ENCODE measurements at places on chromosomes 2 and 18.

DNA sequence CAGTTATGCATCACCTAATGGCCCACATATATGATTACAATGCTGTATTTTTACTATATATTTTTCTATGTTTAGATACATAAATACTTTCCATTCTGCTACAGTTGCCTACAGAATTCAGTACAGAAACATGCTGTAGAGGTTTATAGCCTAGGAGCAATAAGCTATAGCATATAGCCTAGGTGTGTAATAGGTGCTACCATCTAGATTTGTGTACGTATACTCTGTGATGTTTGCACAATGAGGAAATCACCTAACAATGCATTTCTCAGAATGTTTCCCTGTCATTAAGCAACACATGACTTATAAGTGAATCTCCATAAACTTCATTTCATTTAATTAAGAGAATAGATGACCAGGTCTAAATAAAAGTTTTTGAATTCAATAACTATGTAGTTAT is 43.5 kb downstream of the SLC38A11 start:
- no peak for DNase-seq

- no peak for DNase-seq
Observed at GRCh38 chr2:212534336-212534735, 4.3 kb downstream of the ERBB4 start.

DNA sequence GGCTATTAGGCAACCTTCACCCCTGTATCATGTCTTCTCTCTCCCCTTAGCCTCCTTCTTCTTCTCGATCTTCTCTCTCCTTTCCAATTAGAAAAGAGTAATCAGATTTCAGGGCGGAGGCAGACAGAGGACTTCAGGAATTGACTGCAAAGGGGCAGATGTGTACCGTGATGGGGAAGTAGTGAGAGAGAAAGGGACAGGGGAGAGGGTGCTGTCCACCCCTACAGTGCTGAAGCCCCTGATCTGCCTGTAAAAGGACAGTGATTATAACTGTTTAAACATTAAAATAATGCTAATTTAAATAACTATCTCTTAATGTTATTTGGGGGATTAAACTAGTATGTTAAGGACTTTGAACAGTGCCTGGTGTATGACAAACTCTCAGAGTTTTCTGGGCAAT is 178.5 kb downstream of the ACTR3 start:
- no peak for DNase-seq

- DNase-seq = no peak
Observed at GRCh38 chr2:158818511-158818910, 23.4 kb downstream of the DAPL1 start.

DNA sequence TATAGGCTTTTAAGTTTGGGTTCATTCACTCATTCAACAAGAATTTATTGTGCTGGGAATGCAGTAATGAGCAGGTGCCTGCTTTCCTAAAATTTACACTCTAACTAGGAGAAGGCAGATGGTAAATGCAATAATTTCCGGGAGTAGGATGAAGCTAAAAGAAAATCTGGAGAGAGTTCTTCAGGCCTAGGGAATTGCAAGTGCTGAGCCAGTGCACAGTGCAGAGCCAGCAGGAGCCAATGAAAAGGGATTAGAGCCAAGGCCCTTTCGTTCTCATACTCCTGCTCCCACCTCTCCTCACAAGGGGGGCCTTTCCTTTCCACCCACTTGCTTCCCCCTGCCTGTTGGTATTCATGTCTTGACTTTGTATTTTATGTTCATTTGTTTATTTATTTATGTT is 55.1 kb downstream of the CFAP221 start:
- DNase-seq = no peak

- no peak for DNase-seq
Observed at GRCh38 chr2:148781544-148781943, 93.5 kb upstream of the KIF5C start.

- DNase-seq = no peak
Observed at GRCh38 chr18:22559414-22560274, 141.9 kb upstream of the CTAGE1 start.

DNA sequence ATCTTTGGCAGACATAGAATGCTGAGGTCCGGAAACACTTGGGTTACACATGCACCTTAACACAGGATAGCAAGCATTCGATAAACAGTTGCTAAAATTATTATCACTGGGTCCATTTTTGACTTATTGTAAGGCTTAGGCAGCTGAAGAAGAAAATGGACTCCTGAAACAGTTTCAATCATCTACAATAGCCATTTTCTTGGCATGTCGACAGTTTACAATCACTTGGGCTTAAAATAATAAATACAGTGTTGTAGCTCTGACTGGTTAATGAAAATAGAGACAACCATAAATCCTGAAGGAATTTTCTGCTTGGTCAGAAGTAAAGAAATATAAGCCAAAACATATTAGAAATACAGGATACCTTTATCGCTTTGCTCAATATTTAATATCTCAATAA is 169.2 kb downstream of the XIRP2 start:
- no peak for DNase-seq

DNA sequence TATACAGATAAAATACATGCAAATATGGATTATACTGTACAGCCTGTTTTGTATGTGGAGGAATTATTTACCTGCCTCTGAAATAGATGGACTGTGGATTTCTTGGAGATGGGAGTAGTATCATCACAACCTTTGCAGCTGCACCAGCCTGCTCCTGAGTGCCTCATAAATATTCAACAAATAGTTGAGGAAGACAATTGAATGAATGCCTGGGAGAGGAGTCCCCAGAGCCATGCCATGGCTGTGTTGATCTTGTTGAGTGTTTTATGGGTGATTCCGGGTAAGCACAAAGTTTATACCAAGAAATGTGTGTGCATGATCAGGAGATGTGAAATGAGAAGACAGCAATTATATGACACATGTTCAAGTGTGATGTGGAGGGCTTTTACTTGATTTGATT is 225.0 kb downstream of the FHOD3 start:
- DNase-seq = no peak

DNA sequence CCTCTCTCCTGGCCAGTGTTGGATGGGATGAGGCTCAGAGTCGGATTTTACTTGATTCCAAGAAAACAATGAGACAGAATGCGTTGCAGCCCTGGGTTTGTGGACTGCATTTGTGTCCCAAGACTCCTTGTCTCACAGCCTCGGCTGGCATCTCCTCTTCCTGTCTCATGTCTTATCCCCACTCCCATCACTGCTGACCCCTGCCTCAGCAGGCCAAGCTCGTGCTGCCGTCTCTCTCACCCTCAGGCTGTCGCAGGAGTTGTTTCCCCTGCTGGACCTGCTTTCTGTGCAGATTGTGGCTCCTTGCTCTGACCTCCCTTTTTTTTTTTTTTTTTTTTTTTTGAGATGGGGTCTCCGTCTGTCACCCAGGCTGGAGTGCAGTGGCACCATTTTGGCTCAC is 70.2 kb upstream of the RALBP1 start:
- no peak for DNase-seq

- peak; percentile 78 for DNase-seq
Observed at GRCh38 chr18:2654928-2655177, 673 bp upstream of the SMCHD1 start.

- DNase-seq = no peak
Observed at GRCh38 chr2:26243470-26244308, 743 bp downstream of the HADHA start.

DNA sequence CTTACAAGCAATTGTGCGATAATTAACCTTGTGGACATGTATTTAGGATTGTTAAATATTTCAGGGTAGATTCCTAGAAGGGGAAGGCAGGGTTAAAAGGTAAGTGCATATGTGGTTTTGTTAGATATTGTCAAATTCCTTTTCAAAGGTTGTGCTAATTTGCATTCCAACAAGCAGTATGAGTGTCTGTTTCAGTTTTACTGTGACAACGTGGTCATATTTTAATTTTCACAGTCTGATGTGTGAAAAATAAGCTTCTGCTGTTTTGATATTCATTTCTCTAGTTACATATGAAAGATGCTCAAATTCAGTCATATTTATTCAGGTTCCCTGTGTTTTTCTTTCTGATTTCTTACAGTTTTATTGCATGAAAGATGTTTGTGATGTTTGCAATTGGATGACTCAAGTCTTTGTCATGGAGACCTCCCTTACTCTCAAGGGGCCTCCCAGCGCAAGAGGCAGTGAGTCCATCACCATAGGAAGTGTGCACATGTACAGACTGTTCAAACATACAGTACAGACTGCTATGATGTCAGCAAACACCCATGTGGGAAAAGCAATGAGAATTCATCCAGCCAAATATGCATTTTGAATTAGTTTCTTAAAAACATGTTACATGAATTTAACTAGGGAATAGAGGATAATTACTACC is 310.8 kb downstream of the GALR1 start:
- no peak for DNase-seq

DNA sequence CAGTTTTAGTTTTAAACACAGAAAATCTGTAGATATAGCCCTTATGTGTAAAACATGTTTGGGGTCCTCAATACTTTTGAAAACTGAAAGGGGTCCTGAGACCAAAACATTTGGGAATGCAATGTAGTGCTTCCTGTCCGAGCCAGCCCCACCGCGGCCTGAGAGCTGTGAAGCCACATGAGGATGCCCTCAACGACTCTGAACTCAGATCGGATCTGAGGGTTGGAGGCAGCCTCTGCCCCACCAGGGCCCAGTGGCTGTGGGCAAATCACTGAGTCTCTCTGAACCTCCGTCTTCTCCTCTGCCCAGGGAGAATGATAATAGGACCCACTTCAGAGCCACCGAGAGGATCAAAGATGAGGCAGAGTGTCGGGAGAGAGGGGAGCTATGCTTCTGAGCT is 33.4 kb upstream of the HPCAL1 start:
- no peak for DNase-seq

GRCh38 chr2:241686324-241686649 is 328 bp downstream of the DTYMK start:
- peak; percentile 21 for DNase-seq

- DNase-seq = no peak
Observed at GRCh38 chr2:30684516-30684915, 122.7 kb downstream of the CAPN13 start.

DNA sequence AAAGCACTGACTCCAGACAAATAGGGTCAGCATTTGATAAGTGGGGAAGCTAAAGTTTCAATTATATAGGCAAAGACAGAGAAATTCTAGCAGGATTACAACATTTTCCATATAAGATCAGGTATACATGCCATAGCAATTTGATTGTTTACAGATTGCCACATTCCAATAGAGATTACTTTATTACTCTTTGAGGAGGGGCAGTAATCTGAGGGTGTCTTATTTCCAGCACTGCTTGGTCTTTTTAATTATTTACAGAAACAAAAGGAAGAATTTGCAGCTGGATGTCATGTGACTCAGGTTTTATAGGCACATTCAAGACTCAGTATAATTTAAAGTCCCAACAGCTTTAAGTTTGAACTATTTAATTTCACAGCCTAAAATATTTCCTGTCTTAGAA is 42.5 kb upstream of the GPR39 start:
- DNase-seq = no peak

DNA sequence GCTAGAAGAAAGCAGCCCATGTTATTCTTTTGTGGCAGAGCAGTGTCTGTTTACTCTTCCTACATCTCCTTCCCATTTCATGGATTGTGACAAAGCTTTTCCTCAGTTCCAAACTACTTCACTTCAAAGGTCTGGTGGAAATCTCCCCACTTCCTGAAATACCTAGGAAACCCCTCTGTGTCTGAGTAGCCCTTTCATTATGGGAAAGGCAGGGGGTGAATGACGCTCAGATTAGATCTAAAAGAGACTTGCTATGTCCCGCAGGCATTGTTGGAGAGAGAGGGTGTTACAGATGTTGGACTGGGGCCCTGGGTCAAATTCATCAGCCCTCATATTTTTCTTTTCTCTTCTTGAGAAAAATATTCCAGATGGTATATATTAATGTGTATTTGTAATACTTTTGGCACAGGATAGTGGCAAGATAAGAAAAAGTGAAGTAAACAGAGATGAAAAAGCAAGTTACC is 675.0 kb downstream of the IRS1 start:
- DNase-seq = no peak

- no peak for DNase-seq
Observed at GRCh38 chr2:45315861-45316260, 295.2 kb downstream of the SRBD1 start.

DNA sequence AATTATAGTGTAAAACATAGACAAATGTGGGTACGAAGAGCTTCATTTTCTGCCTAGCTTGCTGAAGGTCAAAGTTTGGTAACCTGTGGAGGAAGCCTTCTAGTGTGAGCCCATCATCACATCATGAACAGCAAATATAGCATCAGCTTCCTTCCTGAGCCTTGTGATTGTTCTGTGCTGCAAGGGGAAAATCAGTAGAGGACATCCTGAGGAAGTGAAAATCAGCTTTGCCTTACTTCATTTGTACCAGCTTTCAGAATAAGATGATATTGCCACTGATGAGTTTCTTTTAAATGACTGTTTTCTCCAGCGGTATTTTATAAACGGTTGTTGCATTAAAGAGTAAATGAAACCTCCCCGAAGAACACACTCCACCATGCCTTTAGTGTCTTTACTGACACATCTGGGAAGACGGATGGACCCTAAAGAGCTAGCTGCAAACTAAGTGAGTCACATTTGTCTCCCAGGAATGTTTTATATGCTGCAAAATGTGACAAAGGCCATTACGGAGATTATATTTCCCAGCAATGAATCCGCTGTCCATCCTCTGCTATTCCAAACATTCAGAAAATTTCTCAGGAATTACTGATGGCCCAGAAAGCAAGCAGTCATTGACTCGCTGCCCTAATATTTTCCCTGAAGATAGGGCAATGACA is 1272.8 kb downstream of the SUCLG1 start:
- no peak for DNase-seq

- DNase-seq = no peak
Observed at GRCh38 chr2:181411105-181411849, 45.9 kb upstream of the ITGA4 start.

DNA sequence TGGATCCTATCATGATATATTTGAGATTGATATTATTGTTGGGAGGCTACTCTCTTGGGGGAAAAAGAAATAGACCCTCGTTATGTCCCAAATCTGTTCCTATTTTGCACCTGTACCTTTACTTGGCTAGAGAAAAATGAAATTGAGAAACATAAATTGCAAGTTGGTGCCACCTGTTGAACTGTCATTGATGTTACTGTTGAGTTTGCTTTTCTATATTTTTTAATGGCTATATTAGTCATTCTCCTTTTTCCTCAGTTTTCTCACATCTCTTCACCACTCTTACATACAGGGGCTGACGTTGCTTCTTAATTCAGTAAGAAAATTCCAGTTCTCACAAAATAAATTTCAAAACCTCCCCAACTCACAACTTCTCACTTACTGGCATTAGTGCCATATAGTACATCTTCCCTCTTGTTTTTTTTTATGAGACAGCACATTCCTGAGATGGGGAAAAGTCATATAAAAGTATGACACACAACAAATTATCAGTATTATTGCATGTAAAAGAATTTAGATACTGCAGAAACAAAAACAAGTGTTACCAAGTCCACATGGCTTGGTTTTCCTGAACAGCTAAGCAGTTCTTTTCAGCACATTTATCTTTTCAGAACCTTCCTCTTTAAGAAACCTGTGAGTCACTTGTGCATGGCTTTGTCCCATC is 348.3 kb upstream of the DSEL start:
- no peak for DNase-seq

GRCh38 chr2:47301277-47301618 is 101.7 kb upstream of the MSH2 start:
- no peak for DNase-seq

DNA sequence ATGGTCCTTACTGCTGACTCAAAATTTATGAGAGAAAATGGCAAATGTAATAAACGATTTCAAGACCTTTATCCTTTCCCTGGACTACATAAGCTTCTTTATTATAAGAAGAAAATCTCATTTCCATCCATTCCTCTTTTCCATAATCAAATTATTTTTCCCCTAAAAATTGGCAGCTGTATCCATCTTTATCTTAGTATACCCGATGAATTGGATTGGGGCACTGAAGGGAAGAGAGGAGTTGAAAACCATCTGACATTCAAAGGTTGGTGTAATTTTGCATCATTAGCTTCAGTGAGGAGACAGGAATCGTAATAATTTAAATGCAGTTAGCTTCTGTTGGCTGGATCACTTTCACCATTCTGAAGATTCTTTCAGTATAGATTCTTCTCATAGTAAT is 574.1 kb downstream of the XIRP2 start:
- no peak for DNase-seq
